Osteoblast (primary cell): ENCODE measurements at places on chromosomes 2 and 18. TPM values are rescaled to one million over a fixed set of nuclear protein-coding genes. Genes with fewer than 3 reads are reported as not detected.

DNA sequence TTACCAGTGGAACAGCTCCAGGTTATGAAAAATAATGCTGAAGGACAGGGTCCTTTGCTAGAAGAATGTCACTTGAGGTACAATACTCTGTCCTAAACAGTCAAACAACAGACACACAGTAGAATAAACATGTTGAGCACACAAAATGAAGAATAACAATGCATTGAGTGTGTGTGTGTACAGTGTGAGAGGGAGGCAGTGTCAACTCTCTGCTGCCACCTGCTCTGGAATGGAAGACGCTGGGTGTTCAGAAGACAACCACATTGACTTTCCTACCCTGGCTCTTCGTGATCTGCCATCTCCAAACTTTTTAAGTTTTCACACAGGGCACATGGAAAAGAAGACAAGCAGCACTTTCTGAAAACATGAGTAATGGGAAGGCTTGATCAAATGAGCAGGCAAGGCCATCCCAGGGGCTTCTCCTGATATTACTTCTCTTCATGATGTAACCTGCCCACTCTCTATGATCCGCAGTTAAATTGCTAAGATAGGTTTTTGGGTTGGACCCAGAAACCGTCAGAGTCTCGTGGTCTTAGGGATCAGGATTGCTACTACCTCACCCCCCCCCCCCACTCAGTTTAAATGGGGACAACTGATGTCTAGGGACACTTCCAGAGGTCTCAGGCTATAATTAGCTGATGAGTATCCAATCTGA lies 533.2 kb upstream of the TNP1 start:
- H3K4me1 ChIP-seq = peaks cover 30% of the 10 kb centered on the region
- no peak overlapping the region for H3K4me3 ChIP-seq
- no peak for DNase-seq
- H3K36me3 ChIP-seq = no peaks in the 10 kb centered on the region
- peak overlapping the region; percentile 35 for H3K27ac ChIP-seq

Gene IL1RL2
- total RNA-seq = 0.72 and 1.2 TPM in 2 replicates

Gene TET3
- 4.7 and 8.0 TPM in 2 replicates for total RNA-seq

- H3K27me3 ChIP-seq = no peaks in the 10 kb centered on the region
- peak within 1 kb of the TSS; percentile 96 for H3K27ac ChIP-seq
- DNase-seq = peak; percentile 87
- H3K4me3 ChIP-seq = peak within 1 kb of the TSS; percentile 85
- H3K4me1 ChIP-seq = peaks cover 47% of the 10 kb centered on the region
- H3K36me3 ChIP-seq = no peaks in the 10 kb centered on the region
These were observed at the start of gene MAP3K20 for GRCh38 chr2:173075781-173076580. TSS of gene MAP3K20 (plus strand) at chr2:173075846. CDS start at chr2:173091032, 15,186 bp downstream.

DNA sequence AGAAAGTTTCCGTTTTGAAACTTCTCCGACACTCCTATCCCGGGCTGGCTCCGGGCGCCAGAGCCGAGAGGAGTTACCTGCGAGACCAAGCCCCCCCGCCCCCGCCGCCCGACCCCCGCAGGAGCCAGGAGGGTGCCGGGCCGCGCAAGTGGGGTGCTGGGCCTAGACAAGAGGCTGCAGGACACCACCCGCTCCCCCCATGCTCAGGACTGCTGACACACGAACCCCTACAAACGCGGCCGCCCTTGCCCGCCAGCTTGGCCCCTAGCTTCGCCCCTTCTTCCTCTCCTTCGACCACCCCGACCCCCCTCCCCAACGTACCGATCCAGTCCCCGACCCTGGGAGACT lies 497 bp downstream of the PLA2R1 start:
- peak; percentile 82 for DNase-seq
- H3K4me3 ChIP-seq = peak overlapping the region; percentile 83
- H3K36me3 ChIP-seq = no peaks in the 10 kb centered on the region
- no peak overlapping the region for H3K27ac ChIP-seq
- H3K27me3 ChIP-seq = peaks cover 2% of the 10 kb centered on the region

Gene BCL2
- 10.6 and 11.9 TPM in 2 replicates for total RNA-seq

GRCh38 chr2:149290662-149291061 lies 39.7 kb upstream of the LYPD6 start:
- no peak for DNase-seq
- no peaks in the 10 kb centered on the region for H3K4me1 ChIP-seq
- H3K27ac ChIP-seq = no peak overlapping the region
- no peak overlapping the region for H3K4me3 ChIP-seq
- H3K36me3 ChIP-seq = no peaks in the 10 kb centered on the region

GRCh38 chr18:68104036-68104435 lies 587.5 kb upstream of the DSEL start:
- no peak overlapping the region for H3K4me3 ChIP-seq
- no peak overlapping the region for H3K27ac ChIP-seq
- peak; percentile 63 for DNase-seq

GRCh38 chr2:136107051-136108033 lies 10.6 kb downstream of the CXCR4 start:
- H3K27me3 ChIP-seq = no peaks in the 10 kb centered on the region
- DNase-seq = no peak
- H3K36me3 ChIP-seq = no peaks in the 10 kb centered on the region
- H3K4me3 ChIP-seq = no peak overlapping the region
- no peak overlapping the region for H3K27ac ChIP-seq

GRCh38 chr2:111659361-111660333 lies 224.3 kb downstream of the ANAPC1 start:
- peak overlapping the region; percentile 74 for H3K27ac ChIP-seq
- peaks cover 39% of the 10 kb centered on the region for H3K4me1 ChIP-seq
- H3K4me3 ChIP-seq = no peak overlapping the region
- H3K27me3 ChIP-seq = no peaks in the 10 kb centered on the region
- peak; percentile 87 for DNase-seq

Gene ANKRD29
- 9.8 and 20.9 TPM in 2 replicates for total RNA-seq

GRCh38 chr2:62329797-62330196 lies 133.9 kb downstream of the B3GNT2 start:
- H3K27ac ChIP-seq = no peak overlapping the region
- H3K27me3 ChIP-seq = peaks cover 3% of the 10 kb centered on the region
- no peaks in the 10 kb centered on the region for H3K4me1 ChIP-seq
- DNase-seq = no peak
- no peak overlapping the region for H3K4me3 ChIP-seq

DNA sequence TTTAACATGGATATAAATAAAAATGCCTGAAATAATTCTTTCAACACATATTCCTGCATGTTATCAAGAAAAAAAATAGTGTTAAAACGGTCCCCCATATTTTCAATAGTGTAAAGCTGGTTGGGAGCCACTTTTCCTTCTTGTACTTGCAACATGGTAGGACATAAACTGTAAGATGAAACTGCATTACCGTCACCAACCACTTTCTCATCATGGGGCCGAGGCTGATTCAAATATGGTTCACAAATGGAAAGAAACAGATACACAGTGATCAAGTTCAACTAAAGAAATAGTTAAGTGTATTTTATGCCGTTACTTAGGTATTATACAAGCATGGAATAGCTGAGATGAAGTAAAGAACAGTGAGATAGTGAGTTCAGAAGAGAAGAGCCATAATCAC lies 360.7 kb downstream of the ZEB2 start:
- H3K27me3 ChIP-seq = no peaks in the 10 kb centered on the region
- no peaks in the 10 kb centered on the region for H3K4me1 ChIP-seq
- no peaks in the 10 kb centered on the region for H3K36me3 ChIP-seq
- H3K27ac ChIP-seq = no peak overlapping the region
- no peak overlapping the region for H3K4me3 ChIP-seq

DNA sequence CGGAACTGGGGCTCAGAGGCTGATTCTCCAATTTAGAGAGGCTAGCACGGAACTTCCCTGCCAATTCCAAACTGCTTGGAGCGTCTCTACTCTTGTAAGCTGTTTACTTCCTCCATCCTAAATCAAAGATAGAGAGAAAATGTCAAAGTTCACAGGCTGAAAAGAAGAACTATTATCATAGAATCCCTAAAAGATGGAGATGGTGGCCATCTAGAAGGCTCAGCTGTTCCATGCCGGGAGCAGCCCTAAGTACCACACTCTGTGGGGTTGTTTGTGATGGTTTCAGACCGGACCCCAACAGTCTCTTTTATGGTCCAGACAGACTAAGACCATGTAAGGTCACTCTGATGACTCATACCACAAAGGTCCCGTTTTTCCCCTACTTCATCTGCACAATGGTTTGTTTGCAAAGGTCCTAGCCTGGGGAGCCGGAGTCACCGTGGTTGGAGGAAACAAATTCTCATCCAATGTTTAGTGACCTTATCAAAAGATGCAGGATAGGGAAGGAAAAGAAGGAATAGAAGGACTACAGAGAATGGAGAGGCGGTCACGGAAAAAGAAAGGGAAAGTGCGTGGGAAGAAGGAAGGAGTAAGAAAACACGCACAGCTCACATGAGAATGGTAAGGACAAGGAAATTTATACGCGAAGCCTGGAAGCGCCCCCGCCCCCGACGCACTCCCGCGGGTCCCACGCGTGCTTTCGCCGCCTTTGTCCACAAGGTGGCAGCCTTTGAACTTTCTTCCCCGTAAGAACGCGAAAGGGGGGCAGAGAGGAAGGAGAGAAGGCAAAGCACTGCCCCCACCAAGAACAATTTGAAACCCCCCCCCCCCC lies 453 bp upstream of the ANTXR1 start:
- peak; percentile 92 for DNase-seq
- H3K27ac ChIP-seq = peak overlapping the region; percentile 92
- no peaks in the 10 kb centered on the region for H3K36me3 ChIP-seq
- H3K4me1 ChIP-seq = peaks cover 31% of the 10 kb centered on the region

Gene PLGLB2
- total RNA-seq = 2.5 and 3.2 TPM in 2 replicates

Gene FIGN
- 2.5 and 4.1 TPM in 2 replicates for total RNA-seq

Gene COLEC12
- 38.0 and 56.9 TPM in 2 replicates for total RNA-seq

DNA sequence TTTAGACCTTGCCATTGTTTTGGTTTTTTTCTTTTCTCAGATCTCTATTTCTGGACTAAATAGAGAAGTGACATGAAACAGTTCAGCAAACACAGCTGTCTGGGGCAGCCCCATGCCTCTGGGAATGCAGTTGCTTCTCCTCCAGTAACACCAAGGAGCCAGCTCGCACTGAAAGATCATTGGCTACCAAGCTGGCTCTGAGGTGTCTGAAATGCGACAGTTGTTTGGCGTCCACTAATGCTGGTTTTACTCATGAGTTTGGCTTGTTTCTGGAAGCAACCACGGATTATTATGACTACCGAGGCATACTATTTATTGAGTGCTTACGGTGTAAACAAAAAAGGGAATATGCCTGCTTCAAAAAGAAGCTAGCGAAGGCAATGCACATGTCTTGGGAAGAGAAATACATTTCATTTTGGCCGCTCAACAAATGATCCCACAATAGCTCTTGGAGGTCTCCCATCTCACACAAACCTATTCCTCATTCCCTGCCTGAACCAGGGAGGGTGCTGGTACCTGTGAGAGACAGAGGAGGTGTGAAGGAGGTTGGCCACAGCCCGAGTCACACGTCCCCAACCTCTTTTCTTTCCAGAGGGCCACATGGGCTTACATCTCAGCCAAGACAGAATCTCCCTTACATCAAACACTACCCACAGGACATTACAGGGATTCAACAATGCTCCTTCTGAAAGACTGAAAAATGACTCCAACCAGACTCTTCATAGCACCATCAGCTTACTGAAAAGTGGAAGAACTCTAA lies 37.5 kb upstream of the NEB start:
- no peaks in the 10 kb centered on the region for H3K27me3 ChIP-seq
- no peak overlapping the region for H3K27ac ChIP-seq
- H3K4me1 ChIP-seq = peaks cover 17% of the 10 kb centered on the region
- H3K36me3 ChIP-seq = no peaks in the 10 kb centered on the region

Gene LAMA1
- 8.3 and 11.2 TPM in 2 replicates for total RNA-seq

DNA sequence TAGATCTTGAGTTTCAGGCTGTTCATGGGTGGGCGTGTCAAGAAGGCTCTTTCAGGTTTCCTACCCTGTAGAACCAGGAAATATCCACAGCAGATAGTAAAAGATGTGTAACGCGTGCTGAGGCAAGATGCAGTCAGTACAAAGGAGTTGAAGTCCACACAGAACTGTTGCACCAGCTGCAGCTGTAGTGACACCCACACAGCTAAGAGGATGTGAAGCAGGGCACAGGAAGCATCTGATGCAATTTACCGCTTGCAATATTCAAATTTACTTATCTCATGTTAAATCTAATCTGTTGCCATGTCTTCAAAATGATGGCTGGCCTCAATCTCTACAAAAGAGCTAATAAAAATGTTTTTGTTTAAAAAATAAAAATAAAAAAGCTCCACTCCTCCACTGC lies 132.8 kb downstream of the ARHGAP15 start:
- H3K4me1 ChIP-seq = peaks cover 3% of the 10 kb centered on the region
- H3K36me3 ChIP-seq = no peaks in the 10 kb centered on the region
- H3K4me3 ChIP-seq = no peak overlapping the region

- H3K27me3 ChIP-seq = no peaks in the 10 kb centered on the region
- no peak overlapping the region for H3K4me3 ChIP-seq
- no peak overlapping the region for H3K27ac ChIP-seq
- no peak for DNase-seq
- H3K36me3 ChIP-seq = no peaks in the 10 kb centered on the region
These were observed 634.3 kb upstream of the SOX11 start for GRCh38 chr2:5057891-5058351.

- H3K27ac ChIP-seq = no peak overlapping the region
- no peak overlapping the region for H3K4me3 ChIP-seq
- DNase-seq = no peak
- no peaks in the 10 kb centered on the region for H3K27me3 ChIP-seq
- no peaks in the 10 kb centered on the region for H3K36me3 ChIP-seq
These were observed 128.4 kb downstream of the IRS1 start for GRCh38 chr2:226671141-226671676.

DNA sequence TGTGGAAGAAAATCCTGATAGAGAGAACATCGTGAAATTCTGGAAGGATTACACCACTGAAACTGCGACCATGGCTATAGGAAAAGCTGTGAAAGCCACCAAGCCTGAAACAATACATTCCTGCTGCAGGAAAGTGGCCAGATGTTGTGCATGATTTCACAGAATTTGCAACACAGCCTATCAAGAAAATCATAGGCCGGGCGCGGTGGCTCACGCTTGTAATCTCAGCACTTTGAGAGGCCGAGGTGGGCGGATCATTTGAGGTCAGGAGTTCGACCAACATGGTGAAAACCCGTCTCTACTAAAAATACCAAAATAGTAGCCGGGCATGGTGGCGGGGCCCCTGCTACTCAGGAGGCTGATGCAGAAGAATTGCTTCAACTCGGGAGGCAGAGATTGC lies 360.2 kb downstream of the CDH7 start:
- no peak for DNase-seq
- H3K4me1 ChIP-seq = no peaks in the 10 kb centered on the region
- H3K4me3 ChIP-seq = no peak overlapping the region
- no peaks in the 10 kb centered on the region for H3K36me3 ChIP-seq
- H3K27ac ChIP-seq = no peak overlapping the region

GRCh38 chr2:219109471-219109870 lies 48.8 kb upstream of the IHH start:
- H3K27me3 ChIP-seq = no peaks in the 10 kb centered on the region
- H3K4me3 ChIP-seq = no peak overlapping the region
- H3K36me3 ChIP-seq = no peaks in the 10 kb centered on the region
- H3K4me1 ChIP-seq = no peaks in the 10 kb centered on the region
